ENCODE measurements at places on chromosomes 11 and 22.

DNA sequence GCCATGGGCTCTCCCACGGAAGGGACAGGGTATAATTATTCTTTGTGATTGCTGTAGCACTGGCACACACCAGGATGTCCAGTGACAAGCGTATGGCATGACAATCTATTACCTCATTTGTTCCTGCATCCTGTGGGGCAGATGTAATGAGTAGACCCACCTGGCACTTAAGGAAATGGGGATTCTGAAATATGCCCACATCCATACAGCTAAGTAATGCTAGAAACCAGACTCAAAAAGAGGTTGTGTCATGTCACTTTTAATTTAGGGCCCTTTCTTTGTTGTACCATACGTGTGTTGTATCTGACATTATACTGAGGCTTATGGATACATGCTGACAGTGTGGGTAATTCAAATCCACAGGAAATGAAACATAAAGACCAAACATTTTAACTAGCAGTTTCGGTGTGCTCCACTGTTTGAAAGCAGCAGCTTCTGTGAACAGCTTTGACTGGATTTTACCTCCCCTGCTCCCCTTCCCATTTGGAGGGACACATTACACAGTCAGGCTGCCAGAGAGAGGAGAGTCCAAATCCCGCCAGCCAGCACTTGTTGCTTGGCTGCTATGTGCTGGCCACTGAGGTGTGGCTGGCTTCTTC lies 21.2 kb downstream of the GRAMD1B start:
- DNase-seq, result no peak

- DNase-seq, result no peak
Observed at GRCh38 chr11:120331301-120331996, 4.8 kb upstream of the ARHGEF12 start.

DNA sequence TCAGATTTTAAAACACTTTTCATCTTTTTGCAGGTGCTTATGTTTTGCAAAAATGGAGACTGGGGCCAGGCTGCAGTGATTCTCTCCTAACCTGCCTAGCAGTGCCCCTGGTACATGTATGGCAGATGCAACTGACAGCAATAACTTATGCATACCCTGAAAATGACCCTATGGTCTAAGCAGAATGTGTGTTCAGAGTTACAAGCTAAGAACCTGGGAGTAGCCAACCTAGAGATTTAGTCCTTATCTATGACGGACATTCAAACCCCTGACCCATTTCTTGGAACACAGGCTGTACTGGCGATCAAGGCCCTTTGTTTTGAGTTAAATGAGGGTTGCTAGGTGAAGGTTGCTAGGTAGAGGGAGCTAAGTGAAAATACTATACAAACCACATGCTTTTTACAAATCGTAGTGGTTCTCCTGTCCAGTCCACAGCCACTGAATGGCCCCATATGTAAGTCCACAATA lies 184.9 kb upstream of the SESN3 start:
- no peak for DNase-seq

- no peak for DNase-seq
Observed at GRCh38 chr11:14029440-14029839, 66.9 kb downstream of the SPON1 start.

- DNase-seq, result no peak
Observed at GRCh38 chr11:33942954-33943353, 51.1 kb upstream of the LMO2 start.

All from stimulated activated CD8-positive, alpha-beta memory T cell treated with anti-CD3 and anti-CD28 coated beads, Interleukin-2, amount 100 ng/mL, for 48 hours (primary cell).